ENCODE measurements at places on chromosomes 3 and 15.

DNA sequence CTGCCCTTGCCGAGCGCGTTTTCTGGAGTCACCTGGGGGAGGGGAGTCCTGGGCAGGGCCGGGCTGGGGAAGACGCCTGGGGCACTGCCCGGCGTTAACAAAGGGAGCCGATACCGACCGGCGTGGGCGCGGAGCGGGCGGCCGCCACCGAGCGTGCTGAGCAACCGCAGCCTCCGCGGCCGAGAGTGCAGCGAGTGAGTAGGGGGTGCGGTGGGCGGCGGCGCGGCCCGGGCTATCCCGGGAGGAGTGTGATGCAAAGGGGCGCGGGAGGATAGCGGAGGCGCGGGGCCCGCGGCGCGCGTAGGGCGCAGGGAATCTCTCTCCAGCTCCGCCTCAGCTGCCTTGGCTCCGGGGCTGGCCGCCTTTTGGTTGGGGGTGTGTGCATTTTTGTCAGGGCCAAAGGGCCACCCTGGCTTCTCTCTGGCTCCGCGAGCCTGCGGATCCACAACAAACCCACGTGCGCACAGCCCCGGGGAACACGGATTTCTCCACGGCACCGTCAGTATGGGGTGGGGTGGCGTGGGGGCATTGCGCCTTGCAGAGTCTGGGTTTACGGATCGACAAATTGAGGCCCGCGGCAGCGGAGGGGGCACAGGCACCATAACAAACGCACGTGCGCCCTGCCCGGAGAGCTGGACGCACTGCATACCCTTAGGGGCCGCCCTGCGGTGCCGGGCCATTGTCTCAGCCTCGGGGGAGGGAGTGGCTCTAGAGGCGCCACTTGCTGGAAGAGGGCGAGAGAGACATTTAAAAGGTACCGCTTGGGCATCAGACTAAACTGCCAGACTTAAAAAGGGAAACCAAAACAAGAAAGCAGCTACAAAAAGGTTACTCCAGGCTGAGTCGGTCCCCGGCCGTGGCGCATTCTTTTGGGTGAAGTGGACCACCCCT lies 560 bp downstream of the ST6GAL1 start:
- peak; percentile 64 for DNase-seq

DNA sequence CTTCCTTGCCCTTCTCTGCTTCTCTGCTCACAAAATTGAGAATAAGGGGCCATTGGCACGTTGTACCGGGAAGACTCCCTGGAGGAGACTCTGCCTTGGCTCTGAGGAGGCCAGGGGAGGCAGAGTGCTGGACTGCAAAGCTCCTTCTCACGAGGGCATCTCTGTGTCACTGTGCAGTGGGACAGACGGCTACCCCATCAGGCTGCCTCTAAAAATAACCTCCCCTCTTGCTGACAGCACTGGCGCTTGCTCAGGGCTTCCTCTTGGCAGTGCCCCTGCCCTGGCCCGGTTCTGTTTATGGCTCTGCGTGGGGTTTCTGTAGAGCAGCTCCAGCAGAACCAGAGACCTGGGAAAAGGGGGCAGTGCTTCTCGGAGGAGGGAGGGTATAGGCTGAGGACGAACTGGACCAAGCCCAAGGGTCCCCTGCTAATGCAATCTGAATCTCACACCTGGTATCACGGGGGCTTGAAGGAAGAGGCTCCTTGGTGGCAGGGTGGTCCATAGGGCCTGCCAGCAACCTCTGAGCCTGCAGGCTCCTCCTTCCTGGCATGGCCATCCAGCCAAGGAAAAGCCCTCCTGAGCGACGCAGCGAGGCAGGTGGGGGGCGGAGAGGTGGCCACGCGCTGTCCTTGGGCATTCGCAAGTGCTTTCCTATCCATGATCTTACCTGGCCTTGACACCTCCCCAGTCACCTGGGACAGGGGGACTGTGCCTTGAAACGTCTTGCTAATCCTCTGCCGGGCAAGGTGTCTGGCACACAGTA lies 63.3 kb upstream of the TLE3 start:
- no peak for DNase-seq

GRCh38 chr3:54859184-54859583 lies 68.7 kb downstream of the LRTM1 start:
- peak; percentile 62 for DNase-seq

GRCh38 chr3:115658032-115658336 lies 34.7 kb downstream of the GAP43 start:
- DNase-seq = no peak

GRCh38 chr3:139957844-139958243 lies 22.9 kb downstream of the CLSTN2 start:
- DNase-seq = no peak

DNA sequence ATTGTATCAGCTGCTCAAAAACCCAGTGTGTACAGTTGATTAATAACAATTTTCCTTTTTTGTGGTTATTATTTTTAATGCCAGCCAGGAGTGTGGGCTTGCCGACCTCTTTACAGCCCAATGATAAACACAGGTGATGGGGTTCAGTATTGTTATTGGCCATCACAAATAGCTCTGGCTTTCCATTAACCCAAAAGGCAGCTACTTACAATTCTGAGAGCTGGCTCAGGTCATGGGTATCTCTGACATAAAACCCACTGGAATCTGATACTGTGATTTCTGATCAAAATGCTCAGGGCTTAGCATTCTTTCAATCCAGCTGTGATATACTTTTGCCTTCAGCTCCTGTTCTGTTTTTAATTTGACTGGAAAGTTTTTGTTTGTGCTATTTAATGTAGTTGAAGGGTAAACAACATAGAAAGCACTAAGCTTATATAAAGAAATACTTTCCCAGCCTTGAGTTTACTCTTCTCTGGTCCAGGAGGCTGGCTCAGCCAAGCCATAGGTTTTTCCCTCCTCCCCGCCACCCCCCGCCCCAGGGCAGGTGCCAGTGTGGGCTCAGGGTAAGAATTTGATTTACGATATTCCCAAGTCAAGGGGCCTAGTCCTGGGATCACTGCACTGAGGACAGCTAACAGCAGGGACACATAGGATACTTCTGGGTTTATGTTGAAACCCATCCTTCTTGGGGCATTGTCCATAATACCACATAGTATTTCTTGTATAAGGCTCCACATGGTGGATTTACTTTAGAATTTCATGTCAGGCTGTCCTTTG lies 54.0 kb upstream of the MYZAP start:
- DNase-seq = no peak

GRCh38 chr15:29283381-29283780 lies 13.8 kb upstream of the NSMCE3 start:
- no peak for DNase-seq

GRCh38 chr15:101167411-101167752 lies 84.5 kb downstream of the CHSY1 start:
- DNase-seq = no peak

GRCh38 chr3:55488398-55489055 lies 1.4 kb upstream of the WNT5A start:
- peak; percentile 90 for DNase-seq

- no peak for DNase-seq
These were observed 59.9 kb downstream of the CCNL1 start for GRCh38 chr3:157100096-157100477.

DNA sequence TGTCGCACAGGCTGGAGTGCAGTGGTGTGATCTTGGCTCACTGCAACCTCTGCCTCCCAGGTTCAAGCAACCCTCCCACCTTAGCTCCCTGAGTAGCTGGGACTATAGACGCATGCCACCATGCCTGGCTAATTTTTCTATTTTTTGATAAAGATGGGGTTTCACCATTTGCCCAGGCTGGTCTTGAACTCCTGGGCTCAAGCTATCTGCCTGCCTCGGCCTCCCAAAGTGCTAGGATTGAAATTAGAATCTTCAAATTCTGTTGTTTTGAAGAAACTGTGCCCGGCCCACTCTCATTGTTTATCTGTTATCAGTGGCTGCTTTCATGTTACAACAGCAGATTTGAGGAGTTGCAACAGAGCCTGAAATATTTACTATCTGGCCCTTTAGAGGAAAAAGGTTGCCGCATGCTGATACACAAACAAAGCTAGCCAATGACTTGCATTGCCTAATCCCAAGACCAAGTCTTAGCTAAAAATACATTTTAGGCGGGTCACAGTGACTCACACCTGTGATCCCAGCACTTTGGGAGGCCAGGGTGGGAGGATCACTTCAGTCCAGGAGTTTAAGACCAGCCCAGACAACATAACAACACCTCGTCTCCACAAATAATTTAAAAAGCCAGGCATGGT lies 43.2 kb upstream of the PPP4R2 start:
- DNase-seq = no peak

DNA sequence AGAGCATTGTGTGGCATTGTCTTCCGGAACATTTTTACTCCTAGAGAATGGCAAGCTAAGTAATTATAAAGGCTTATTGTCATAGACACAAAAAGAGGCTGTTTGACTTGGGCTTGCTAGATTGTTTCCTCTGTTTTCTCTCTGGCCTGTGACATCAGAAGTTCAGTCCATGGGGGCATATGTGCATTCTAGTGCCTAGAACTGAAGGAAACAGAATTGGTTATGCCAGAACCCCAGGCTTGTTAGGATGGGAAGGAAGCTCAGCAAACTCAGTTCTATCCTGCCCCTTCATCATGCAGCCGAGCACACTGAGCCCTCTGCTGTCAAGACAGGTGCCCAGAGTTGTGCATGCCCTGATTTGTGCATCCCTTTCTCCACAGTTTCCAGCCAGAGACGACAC lies 131.3 kb downstream of the PDE8A start:
- no peak for DNase-seq

DNA sequence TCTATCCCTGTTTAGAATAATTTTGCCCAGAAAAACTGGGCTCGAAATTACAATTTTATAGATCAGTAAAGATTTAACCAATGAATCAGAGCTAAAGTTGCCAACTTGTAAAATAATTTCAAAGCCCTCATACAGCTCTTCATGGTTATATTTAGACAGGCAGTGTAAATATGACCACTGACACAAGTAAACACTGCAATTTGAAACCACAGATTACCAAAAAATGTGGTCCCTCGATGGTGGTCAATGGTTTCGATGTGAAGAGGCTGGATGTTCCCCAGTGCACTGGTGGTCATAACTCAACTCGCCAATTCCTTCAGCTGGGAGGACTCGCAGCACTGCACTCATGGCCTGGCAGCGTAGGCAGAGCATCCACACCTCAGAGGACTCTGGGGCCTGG lies 28.6 kb downstream of the LRTM1 start:
- no peak for DNase-seq

- DNase-seq = no peak
These were observed 3.9 kb downstream of the NEIL1 start for GRCh38 chr15:75350601-75351361.

- peak; percentile 42 for DNase-seq
These were observed 51.1 kb downstream of the STRIT1 start for GRCh38 chr3:155242342-155242741.

DNA sequence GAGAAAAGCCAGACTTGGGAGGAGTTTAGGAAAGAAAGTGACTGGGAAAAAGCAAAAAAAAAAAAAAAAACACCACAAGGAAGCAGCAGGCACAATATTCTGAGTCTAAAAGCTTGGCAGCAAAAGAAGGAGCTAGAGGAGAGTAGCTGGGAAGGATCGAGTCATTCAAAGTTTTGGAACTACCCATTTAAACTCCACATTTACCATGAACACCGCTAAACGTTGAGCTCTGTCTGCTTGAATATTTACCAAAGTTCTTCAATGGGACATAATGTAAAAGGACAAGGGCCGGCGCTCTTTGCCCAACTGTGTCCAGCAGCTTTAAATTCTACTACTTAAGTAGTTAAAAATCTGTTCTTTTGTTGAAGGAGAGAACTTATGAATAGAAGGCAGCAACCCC lies 481.9 kb downstream of the FOXP1 start:
- DNase-seq = peak; percentile 44

- DNase-seq = no peak
These were observed 15.5 kb upstream of the ACAP2 start for GRCh38 chr3:195458316-195458717.

DNA sequence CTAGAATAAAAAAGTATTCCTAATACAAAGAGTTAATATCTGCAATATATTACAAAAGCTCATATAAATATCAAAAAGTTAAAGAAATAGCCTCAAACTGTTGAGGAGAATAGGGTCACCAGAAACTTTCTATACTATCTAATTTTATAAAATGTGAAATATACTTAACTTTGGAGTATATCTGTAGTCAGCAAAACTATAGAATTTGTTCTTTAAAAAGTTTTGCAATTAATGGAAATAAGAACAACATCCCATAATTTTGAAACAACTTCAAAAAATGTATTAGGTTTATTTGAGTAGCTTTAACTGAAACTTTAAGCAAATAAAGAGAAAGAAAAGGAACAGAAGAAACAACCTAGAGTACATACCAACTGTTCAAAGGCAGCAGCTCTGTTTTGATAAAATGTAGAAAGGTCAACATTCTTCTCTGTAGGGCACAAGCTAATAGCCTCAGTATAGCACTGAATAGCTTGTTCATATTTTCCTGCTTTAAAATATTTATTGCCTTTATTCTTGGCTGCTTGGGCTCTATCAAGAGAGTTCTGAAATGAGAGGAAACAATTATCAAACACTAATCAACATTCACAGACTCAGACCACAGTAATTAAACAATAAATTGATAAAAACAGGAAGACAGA lies 14.3 kb downstream of the TOMM70 start:
- peak; percentile 30 for DNase-seq

- no peak for DNase-seq
These were observed 92.1 kb upstream of the TSPAN3 start for GRCh38 chr15:77162872-77163633.
